ENCODE measurements at places on chromosomes 13 and 19.

DNA sequence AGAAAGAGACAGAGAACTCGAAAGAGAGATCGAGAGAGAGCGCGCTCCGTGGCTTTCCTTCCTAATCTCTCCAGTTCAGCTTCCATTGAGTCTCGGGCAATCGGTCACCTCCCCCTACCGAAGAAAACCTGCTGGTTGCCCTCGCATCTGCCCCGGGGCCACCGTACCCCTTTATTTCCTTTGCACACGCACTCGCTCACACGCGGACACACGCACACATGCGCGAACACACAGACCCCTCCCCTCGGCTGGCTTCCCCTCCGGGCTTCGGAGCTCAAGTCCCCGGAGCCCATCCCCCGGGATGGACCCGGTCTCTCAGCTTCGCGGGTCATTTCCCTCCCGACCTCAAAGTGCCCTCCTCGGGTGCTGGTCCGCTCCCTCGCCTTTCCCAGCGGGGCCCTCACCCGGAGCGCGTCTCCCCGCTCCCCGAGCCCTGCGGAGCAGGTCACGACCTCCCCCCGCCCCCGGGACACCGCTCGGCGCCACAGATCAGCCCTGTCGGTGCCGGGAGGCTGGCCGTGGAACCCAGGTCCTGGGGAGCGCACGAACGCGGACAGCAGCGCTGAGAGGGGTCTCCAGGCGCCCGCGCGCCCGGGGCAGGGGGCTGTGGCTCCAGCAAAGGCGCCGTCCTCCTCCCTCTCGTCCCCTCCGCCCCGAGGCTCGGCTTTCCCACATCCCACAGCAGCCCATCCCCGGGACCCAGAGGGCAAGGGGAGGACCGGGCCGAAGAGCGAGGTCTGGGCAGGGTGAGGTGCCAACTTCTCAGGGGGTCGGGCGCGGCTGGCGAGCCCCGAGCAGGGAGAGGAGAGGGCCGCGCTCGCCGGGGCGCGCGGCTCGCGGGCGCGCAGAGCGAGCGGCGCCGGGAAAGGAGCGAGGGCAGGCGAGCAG is 1.8 kb downstream of the DACH1 start:
- no peak for DNase-seq

- no peak for DNase-seq
Measured at GRCh38 chr13:52921194-52921593, 72.8 kb upstream of the PCDH8 start.

DNA sequence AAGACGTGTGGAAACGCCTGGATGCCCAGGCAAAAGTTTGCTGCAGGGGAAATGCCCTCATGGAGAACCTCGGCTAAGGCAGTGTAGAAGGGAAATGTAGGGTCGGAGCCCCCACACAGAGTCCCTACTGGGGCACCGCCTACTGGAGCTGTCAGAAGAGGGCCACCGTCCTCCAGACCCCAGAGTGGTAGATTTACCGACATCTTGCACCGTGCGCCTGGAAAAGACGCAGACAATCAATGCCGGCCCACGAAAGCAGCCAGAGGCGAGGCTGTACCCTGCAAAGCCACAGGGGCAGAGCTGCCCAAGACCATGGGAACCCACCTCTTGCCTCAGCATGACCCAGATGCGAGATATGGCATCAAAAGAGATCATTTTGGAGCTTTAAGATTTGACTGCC is 7.0 kb upstream of the EDNRB start:
- no peak for DNase-seq

- no peak for DNase-seq
Measured at GRCh38 chr13:108227651-108228272, 9.6 kb downstream of the ABHD13 start.

GRCh38 chr13:98691360-98691759 is 61.1 kb downstream of the SLC15A1 start:
- DNase-seq = no peak

DNA sequence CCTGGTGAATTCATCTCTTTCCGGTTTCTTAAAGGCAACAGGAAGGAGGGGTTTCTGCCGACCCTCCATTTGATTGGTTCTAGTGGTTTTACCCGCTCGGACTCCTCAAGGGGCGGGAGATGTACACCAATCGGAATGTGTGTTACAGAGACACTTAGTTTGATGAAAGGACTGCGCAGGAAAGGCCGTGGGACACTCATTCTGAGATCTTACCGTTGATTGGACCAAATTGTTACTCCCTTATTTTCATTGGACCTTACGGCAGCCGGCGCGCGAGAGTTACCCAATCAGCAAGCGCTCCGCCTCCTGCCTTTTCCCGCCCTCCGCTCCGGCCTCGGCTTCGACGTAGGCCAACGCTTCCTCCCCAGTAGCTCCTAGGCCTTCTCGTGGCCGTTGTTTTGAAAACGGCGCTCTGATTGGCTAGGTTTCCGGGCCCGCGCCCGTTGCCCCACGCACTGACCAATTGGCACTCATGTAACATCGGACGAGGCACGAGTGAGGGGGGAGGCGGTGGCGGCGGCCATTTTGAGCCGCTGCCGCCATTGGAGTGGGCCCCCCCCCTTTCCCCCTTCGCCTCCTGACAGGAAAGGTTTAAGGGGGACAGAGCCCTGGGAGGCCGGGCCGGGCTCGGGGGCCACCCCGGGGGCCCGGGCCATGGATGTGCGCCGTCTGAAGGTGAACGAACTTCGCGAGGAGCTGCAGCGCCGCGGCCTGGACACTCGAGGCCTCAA is at the start of gene HNRNPUL1:
Gene HNRNPUL1, plus strand, starts transcription at position 523 of the 731 bp plus-strand sequence. Its CDS starts 132 bp downstream, at position 655.
- peak; percentile 98 for DNase-seq

All from stimulated activated CD4-positive, alpha-beta T cell treated with anti-CD3 and anti-CD28 coated beads, Interleukin-15, amount 100 ng/mL, for 48 hours (primary cell).